Activated CD4-positive, alpha-beta T cell treated with anti-CD3 and anti-CD28 coated beads, Interleukin-2, amount 50 U/mL, for 16 hours (primary cell): ENCODE measurements at places on chromosomes 7 and 10.

DNA sequence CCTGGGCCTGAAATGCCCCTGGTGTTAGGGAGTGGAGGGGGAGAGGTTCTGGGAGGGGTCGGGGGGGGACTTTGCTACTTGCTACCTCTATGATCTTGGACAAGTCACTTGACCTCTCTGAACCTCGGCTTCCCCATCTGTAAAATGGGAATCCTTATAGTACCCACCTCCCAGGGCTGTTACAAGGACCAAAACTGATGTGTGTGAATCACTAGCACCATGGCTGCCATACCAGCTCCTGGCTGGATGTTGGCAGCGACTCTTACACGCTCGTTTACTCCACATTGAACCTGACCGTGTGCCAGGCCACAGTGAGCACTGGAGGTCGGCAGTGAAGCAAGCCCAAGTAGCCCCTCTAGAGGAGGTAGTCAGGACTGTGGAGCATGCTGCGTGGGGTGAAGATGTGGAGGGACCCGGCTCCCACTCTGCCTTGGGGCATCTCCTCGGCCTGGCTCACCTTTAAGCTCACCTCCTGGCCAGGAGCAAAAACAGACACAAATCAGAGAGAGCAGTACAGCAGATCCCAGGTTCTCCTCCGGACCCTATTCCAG lies 28.9 kb downstream of the PPIF start:
- no peak for DNase-seq

DNA sequence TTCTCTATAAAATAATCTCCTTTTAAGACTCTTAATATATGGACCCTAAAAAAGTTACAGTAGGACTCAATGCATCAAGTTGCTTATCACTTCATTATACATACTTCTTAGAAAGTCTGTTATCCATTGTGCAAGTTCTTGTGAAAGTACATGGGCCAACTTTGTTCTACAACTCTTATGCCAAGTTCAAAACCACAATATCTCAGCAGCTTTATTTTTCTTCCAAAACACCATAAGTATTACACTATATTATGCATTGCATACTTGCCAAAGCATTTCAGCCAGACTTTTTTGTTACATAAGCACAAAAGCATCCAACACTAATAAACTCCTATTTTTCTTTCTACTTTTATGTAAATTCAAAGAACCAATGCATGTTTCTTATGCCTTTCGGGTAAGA lies 94.4 kb downstream of the AHR start:
- no peak for DNase-seq

- no peak for DNase-seq
Observed at GRCh38 chr7:22867003-22867402, 44.4 kb upstream of the TOMM7 start.

DNA sequence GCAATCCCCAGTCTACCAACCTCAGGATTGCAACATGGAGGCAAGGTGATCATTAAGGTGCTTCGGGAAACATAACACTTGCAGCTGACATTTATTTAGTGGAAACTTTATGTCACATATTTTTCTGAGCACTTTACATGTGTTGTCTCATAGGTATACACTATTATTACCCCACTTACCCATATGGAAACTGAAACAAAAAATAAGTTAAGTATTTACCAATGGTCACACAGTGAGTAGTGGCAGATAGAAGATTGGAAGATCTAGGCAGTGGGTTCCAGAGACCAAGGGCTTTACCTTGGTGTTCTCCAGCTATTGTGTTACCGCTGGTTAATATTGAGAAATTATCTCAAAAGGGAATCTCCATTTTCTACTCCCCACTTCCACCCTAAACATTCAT lies 1279.1 kb upstream of the SORCS1 start:
- no peak for DNase-seq

GRCh38 chr10:79209831-79210230 lies 137.4 kb upstream of the PPIF start:
- DNase-seq = no peak

DNA sequence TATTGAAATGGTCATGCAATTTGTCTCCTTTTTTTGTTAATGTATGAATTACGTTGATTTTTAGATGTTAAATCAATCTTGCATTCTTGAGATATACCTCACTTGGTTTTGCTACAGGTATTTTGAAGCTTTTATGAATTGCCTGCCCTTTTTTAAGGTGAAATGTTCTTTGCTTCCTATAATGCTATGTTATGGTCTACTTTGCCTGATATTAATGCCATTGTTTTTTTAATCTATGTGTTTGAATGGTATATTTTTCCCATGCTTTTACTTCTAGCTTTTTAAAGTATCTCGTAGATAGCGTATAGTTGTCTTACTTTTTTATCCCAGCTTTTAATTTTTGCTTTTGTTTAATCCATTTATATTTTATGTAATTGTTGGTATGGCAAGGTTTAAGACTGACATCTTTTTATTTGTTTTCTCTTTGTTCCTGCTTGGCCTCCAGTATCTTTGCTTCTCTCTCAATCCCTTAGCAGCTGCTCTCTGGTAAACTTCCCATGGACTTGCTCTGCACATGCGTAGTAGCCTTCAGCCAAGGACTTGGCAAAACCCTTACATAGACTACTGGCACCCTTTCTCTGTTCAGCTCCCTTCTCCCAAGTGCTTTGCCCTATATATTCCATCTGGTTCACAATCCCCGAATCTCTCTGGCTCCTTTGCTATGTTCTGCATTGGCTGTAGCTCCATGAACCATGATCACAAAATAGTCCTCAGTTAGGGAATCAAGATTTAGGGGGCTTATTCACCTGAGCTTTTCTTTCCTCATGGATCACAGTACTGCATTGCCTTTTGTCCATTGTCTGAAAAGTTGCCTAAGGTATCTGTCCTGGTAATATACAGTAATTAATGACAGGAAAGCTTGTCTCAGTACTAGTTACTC lies 8.4 kb downstream of the TRIM24 start:
- no peak for DNase-seq

- no peak for DNase-seq
Observed at GRCh38 chr7:80634505-80634904, 3.9 kb upstream of the CD36 start.

DNA sequence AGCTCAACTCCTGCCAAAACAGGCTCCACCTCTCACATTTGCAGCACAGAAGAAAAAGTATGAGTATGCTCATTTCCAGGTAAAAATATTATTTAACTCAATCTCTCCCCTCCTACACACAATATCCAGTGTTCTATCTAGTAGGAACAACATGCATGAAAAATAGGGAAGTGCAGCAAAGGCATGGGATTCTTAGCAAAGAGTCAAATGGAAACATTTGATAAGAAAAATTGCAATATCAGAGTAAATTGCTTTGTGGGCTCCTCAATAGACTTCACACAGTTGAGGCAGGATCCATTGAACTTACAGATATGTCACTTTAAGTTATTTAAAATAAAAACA lies 150.9 kb downstream of the ANK3 start:
- DNase-seq = no peak

DNA sequence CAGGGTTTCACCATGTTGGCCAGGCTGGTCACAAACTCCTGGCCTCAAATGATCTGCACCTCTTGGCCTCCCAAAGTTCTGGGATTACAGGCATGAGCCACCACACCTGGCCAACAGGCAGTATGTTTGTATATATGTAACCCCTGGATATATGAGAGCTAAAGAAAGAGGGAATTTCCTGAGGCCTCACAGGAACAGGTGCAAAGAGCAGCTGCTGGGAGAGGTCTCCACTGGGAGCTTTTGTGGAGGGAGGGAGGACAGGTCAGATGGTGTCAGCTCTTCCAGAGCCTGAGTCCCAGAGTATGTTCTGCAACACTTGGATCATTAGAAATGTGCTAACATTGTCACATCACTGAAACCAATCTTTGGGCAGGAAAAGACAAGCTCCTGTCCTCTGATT lies 110.1 kb upstream of the KIF5B start:
- no peak for DNase-seq

DNA sequence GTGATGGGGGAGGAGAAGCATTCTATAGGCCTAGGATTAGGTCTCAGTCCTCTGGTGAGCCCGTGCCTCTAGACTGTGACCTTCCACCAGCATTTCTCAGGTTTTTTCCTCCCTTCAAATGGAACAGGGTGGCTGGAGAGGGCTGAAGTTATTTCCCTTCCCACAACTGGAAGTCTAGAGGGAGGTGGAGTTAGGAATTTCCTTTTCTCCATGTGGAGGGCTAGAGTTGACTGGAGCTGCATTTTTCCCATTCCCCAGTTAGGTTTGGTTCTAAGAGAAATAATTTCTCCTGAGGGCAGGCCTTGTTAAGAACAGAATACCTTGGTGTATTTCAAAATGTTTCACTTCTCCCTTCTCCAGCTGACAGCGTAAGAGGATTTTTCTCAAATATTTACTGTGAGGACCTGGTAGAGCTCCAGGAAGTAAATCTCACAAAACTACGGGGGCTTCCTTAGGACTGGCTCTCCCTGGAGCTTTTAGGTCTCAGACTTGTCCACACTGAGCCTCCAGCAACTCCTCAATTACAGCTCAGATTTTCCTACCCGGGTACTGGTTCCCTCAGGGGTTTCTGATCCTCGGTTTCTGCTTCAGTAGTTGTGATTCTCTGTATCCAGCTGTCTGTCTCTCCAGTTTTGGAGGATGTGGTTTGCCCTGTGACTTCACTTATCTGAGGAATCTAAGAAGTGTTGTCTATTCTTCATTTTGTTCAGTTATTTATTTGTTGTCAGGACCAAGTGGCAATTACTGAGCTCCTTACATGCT lies 6.0 kb upstream of the REEP3 start:
- peak; percentile 49 for DNase-seq

- DNase-seq = no peak
Observed at GRCh38 chr10:131775833-131776232, 125.0 kb upstream of the PPP2R2D start.

DNA sequence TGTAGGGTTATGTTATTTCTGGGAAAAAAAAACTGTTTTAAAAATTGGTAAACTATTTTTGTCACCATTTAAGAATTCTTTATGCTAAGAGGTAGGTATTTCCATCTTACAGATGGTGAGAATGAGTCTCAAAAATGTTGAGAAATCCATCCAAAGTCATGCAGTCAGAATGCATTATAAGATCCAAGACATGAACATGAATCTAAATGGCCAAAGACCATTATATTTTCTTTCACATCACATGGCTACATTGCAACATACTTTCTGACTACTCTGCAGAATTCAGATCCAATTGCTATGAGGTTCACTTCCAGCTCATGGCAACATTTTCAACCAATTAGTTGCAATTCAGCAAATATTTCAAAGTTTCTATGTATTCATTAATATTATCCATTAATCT lies 181.2 kb downstream of the TWIST1 start:
- DNase-seq = no peak

GRCh38 chr7:133535308-133535707 lies 282.4 kb downstream of the EXOC4 start:
- DNase-seq = no peak

DNA sequence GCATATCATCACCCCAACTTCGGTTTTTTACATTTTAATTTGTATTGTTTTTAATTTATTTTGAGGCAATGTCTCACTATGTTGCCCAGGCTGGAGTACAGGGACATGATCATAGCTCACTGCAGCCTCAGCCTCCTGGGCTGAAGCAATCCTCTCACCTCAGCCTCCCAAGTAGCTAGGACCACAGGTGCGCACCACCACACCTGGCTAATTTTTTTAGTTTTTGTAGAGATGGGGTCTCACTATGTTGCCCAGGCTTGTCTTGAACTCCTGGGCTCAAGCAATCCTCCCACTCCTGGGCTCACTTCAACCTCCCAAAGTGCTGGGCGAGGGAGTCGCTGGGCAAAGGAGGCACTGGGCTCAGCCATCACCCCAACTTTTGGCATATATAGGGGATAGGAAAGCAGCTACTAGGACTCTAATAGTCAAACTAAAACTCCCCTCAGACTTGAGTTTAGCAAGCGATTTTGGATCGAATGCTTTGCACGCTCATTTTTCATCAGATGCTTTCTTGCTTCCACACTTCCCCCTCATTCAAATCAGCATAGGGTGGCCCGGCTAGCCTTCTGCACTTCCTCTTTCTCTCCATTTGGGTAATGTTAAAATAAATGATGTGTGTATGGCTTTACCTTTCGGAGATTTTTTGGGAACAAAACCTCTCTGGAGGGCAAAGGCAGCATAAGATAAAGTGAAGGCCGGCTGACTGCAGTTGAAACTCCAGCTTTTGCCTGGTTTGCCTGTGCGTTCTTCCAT lies 20.8 kb upstream of the NMT2 start:
- no peak for DNase-seq

DNA sequence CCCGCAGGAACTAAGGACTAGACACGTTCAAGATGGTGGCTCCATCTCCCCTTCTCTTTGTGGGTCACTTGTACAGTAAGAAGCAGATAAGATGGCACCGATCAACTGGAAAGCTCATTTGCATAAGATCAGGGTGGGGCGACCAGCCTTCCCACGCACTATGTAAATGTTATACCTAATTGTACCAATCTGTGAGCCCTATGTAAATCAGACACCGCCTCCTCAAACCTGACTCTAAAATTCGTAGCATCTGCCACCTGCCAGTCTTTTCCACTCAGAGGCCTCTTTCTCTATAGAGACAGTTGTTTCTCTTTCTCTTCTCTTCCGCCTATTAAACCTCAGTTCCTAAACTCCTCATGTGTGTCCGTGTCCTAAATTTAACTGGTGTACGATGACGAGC lies 324.5 kb downstream of the PHF14 start:
- DNase-seq = no peak

DNA sequence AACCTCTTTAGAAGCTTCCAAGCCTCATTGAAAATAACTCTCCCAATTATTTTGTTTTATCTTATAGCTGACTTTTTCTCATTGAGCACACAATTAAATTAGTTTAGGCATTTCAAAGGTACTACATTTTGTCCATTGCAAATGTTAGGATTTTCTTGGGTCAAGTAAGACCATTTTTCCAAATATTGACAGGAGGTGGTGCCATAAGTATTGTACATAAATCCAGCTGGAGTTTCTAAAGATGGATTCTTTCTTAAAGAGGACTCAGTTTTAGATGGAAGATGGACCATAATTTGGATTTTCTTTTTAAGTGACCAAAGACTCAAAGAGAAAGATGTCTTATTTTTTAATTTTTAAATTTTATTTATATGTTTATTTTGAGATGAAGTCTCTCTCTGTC lies 12.3 kb upstream of the OPN4 start:
- no peak for DNase-seq

DNA sequence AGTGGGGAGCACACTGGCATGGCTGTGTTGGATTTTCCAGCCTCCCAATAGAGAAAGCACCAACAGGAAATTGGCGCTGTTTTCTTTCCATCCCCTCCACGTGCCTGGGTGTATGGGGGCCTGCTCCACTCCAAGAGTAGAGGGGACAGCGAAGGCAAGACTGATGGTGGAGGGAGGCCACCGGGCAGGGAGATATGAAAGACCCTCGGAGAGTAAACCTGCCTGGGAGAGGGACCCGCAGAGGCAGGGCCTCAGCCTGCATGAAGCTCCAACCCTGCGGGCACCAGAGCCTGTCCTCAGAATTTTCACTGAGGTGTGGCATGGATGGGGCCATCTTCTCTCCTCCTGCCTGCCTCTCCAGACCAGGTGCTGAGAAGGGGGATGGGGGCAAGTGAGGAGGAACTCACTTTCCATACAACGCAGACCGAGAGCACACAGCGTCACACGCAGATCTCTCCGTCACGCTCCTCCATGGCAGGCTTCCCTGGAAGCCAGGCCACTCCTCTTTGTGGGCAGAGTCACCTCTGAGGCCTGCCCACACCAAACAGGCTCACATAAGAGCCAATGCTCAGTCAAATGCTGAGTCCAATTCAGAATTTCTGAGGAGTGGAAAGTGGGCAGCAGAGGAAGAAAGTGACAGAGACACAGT lies 18.8 kb downstream of the ANXA11 start:
- no peak for DNase-seq

- no peak for DNase-seq
Observed at GRCh38 chr7:100682228-100682741, 8.7 kb downstream of the GNB2 start.
